ENCODE measurements at places on chromosomes 13 and 19. TPM values are rescaled to one million over a fixed set of nuclear protein-coding genes. Genes with fewer than 3 reads are reported as not detected.

Gene CLDND2
- 1.6 TPM for polyA plus RNA-seq

- no peak for DNase-seq
Measured at GRCh38 chr13:111876506-111876905, 190.4 kb upstream of the SOX1 start.

- DNase-seq = no peak
Measured at GRCh38 chr13:80400865-80401426, 60.0 kb upstream of the SPRY2 start.

DNA sequence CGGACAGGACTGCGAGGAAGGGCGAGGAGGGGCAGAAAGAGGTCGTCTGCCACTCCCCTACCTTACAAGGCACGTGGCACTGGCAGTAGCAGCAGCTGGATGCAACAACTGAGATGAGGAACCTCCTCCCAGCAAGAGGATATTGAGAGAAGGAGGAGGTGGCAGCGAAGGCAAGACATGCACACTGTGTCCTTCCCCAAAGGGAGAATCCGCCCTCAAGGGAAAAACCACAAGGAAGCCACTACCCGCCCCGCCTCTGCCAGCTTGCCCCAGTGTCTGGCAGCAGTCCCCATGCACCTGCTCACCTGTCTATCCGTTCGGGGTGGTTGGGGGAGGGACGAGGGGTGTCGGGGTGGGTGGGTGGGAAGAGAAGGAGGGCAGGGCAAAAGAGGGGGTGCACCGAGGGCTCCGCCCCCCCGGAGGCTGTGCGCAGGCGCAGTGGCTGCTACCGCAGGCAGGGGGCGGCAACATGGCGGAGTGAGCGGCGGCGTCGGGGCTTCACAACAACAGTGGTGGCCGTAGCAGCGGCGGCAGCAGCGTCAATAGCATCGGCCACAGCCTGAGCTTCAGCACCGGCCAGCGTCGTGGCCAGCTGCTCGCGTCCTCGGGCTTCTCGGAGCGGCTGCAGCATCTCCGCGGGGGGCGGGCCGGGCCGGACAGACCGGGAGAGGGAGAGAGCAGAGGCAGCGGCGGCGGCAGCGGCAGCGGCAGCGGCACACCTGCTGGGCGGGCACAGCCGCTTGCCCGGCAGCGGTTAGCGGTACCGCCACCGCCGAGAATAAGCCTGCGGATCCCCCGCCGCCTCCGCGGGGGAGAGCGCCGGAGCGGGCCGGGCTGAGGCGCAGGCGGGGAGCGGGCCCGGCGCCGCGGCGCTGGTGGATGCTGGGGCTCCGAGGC, at the start of gene NBEA:
TSS of gene NBEA (plus strand) at position 436 of the 897 bp plus-strand sequence. CDS start 551 bp downstream, outside the sequence.
- DNase-seq = peak; percentile 95

Data from brain (organoid and tissue), 16 donors.